ENCODE measurements at places on chromosomes 4 and X.

DNA sequence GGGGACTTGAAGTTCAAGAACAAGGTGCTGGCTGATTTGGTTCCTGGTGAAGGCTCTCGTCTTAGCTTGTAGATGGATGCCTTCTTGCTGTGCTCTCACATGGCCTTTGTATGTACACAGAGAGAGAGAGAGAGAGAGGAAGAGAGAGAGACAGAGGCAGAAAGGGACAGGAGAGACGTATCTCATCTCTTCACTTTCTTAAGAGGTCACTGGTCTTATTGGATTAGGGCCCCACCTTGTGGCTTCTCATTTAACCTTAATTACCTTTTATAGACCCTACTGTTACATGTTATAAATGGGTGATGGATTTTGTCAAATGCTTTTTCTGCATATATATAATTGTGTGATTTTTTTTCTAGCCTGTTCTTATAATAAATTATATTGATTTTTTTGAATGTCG lies 1444.2 kb downstream of the ADGRL3 start:
- DNase-seq, result no peak

GRCh38 chr4:48710446-48711209 lies 69.5 kb downstream of the FRYL start:
- no peak for DNase-seq

GRCh38 chr4:2497931-2498330 lies 29.0 kb downstream of the RNF4 start:
- DNase-seq, result no peak

DNA sequence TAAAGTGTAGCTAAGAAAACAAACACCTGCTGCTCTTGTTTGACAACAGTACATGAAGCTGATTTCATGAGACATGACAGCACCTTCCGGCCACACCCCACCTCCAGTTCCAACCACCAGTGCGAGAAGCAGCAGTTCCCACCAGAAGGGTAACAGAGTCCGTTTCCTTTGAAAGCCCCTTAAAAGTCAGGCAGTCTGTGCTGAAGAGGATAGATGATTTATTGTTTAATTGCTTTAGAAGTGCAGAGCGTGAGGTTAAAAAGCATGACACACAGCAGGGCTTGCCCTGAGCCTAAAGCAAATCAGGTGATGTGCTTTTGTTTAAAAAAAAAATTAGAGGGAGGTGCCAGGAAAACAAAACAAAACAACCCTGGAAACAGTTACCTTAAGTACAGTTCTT lies 82.6 kb downstream of the HADH start:
- DNase-seq, result no peak

GRCh38 chr4:5592272-5592671 lies 116.1 kb downstream of the EVC2 start:
- no peak for DNase-seq

- DNase-seq, result no peak
Observed at GRCh38 chr4:16505726-16506125, 279.5 kb upstream of the TAPT1 start.

DNA sequence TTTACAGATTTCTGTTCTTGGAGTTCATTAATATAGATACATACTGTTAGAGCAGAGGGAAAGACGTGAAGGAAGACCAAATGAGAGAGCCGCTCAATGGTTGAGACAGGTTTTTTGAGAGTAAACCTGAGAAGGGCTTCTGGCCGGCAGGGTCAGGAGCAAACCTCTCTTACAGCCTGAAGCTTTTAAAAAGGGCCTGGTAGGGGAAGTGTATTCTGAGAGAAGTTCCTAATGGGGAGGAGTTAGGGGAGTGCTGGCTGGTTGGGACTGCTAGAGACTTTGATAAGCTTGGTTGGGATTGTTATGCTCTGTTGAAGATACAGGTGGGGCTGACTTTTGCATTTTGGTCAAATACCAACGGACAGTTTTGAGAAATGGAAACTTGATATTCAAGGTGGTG lies 186.8 kb upstream of the PABPC4L start:
- DNase-seq, result no peak

DNA sequence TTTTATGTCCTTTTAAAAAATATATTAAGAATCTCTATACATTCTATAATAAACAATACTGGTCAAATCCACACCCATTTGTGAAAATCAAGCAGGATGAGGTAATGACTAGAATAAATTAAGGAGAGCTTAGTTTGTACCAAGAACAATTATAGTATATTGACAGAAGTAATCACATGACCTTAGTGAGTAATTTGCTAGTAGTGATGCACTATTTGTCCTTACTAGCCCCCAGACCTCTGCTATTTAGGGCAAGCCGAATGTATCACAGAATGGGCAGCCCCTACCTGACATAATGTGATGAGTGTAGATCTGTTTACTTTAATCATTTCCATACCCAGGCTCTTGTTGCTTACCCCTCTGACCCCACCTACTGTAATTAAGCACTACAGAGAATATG lies 15.8 kb downstream of the ATP1B4 start:
- DNase-seq, result no peak

- DNase-seq, result no peak
Observed at GRCh38 chr4:89215736-89216135, 91.9 kb downstream of the GPRIN3 start.

GRCh38 chr4:168384437-168385141 lies 66.0 kb upstream of the DDX60 start:
- DNase-seq, result no peak

GRCh38 chrX:136525738-136526606 lies 6.0 kb upstream of the VGLL1 start:
- DNase-seq, result peak; percentile 61

DNA sequence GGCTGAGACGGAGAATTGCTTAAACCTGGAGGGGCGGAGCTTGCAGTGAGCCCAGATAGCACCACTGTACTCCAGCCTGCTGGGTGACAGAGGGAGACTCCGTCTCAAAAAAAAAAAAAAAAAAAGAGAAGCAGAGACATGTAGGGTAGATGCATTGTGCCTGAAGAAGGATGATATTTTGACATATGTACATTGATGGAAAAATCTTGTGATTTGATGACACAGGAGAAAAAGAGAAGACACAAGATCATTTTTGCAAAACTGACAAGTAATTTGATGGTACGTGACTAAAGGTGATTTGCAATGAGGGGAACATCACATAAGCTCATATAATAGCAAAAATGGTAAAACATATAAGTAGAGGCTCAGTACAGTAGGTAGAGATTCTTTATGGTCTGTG lies 340.1 kb upstream of the FSTL5 start:
- DNase-seq, result no peak

- no peak for DNase-seq
Observed at GRCh38 chr4:172129593-172129992, 316.4 kb downstream of the GALNTL6 start.

- no peak for DNase-seq
Observed at GRCh38 chrX:104749951-104750610, 184.1 kb downstream of the IL1RAPL2 start.

GRCh38 chr4:63492515-63492914 lies 916.7 kb downstream of the TECRL start:
- no peak for DNase-seq

Data from AG04449 (cell line).